Hepatic stellate cell (primary cell): ENCODE measurements at places on chromosomes 5 and 9.

DNA sequence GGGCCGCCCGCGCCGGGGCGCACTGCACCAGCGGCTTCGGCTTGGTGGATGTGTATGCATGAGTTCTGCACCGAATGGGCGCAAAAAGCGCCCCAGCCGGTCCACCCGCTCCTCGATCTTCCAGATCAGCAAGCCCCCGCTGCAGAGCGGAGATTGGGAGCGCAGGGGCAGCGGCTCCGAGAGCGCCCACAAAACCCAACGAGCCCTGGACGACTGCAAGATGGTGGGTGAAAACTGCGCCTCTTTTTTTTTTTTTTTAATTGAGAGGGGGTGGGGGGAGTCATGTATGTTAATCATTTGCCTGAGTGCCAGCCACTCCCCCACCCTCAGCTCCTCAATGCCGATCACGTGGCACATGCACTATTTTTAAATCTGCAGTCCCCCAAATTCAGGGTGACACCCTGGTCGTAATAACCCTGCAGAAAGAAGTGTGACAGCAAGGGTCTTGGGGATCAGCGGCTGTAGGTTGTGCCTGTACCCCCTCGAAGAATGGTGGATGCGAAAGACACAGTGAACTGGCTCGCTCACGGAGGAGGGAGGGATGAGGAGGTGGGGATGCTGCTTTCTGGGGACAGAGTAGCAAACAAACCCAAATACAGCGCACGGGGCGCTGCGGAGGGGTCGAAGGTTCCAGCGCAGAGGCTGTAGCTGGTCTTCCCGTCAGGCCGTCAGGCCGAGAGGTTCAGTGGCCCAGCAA lies 900 bp downstream of the RGS7BP start:
- no peak for DNase-seq

- DNase-seq: no peak
Observed at GRCh38 chr5:909086-909485, 16.4 kb downstream of the TRIP13 start.

- DNase-seq: peak; percentile 3
Observed at GRCh38 chr9:7570107-7570720, 229.4 kb downstream of the DMAC1 start.

DNA sequence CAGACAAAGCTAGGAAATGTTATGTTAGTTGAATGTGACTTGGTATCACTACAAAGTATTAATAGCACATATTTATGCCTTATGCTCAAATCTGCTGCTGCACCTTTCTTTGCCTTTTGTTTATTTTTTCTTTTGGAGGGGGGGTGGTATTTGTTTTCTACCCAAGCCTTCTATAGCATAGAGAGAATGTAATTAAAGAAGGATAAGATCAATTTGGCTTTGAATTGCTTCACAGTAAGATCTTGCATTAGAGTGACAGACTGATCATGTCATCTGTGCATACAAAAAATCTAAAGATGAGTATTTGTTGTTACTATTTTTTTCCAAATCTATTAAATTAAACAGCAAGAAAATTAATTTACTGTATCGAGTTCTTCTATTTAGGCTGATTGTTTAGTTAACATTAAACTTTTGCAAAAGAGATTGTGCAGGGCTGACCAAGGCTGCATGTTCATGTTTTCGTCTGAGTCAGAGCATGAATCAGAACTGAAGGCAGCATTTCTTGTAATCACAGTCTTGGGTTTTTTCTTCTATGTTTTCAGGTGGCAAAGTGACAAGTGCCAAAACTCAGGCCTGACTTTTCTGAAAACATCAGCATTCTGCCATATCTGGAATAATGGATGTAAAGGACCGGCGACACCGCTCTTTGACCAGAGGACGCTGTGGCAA lies 1007.1 kb upstream of the WWC1 start:
- no peak for DNase-seq

DNA sequence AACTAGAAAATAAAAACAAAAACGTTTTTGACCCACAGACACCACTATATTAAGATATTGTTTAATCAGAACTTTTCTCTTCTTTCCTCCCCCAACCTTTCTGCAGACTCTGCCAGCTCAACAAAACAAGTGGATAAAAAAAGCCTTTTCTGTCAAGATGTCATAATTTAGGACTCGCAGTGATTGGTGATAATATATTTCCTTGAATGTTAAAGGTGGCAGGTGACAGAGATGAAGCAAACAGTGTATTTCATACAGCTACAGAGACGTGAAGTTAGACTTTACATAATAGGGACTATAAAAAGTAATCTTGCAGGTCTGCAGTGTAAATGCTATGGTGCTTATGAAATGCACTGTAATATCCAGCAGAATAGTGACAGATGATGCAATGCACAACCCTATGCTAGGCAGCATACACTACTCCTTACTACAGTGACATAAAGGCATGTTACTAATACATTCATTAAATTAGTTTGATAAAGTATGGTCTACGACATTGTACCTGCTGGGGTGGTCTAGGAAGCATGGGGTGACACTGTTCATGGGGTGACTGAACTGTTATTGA lies 326.7 kb upstream of the GRAMD2B start:
- DNase-seq: no peak

DNA sequence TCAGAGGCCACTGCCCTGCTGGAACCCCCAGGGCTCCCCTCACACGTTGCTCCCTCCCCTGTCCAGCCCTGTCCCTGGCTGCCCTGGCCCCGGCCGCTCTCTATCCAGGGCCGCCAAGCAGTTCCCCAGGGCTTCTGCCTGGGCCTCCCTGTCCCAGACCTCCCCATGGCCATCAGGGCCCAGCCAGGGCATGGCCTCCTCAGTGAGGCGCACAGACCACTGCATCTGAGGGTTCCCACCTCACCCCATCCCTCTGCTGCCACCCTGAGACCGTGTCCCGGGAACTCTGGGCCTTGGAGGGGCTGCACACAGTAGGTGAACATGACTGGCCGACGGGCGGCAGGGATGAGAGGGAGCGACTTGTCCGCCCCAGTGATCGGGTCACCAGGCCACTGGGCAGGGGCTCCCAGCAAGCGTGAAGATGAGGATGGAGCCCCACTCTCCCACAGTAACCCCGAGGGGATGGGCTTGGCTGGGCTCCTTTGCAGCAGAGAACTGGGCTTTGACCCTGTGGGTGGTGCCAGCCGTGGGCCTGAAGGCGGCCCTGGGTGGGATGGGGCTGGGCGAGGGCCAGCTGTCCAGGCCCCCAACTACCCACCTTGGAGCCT lies 108.4 kb upstream of the SARDH start:
- DNase-seq: no peak

- no peak for DNase-seq
Observed at GRCh38 chr5:77430726-77431125, 61.4 kb downstream of the WDR41 start.

- DNase-seq: no peak
Observed at GRCh38 chr5:92119110-92119509, 736.0 kb upstream of the ARRDC3 start.

- DNase-seq: peak; percentile 49
Observed at GRCh38 chr9:98117984-98118639, 910 bp downstream of the TRIM14 start.

- DNase-seq: no peak
Observed at GRCh38 chr5:135136546-135136945, 102.5 kb upstream of the PITX1 start.

- DNase-seq: peak; percentile 18
Observed at GRCh38 chr5:31825518-31826068, 186.7 kb downstream of the PDZD2 start.

DNA sequence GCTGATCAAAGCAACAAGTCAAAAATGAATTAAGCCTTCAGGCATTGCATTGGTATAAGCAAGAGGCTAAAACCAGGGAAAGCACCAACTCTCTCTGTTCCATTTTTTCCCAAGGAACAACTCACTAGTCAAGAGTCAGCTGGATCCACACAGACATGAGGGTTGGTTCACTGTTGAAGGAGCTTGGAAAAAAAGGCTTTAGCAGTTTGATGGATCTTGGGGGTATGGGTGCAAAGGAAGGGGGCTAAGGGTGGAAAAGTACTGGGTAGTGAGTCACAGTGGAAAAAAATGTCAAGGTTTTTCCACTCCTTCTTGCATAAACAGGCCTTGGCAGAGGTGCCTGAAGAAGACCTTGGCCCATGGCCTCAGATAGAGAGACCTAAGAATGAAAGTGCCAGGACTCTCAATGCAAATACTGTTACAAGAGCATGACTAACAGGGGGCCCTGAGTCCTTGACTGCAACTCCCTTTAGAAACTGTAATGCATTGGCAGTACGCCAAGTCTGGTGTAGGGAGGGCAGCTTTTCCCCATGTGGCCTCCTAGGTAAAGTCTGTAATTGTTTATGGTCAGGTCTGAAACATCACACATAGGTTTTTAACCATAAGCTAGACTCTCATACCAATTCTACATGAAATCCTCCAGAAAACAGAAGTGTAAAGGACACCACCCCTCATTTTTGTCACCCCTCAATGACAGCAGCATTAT lies 23.7 kb downstream of the ACTL7A start:
- peak; percentile 31 for DNase-seq

DNA sequence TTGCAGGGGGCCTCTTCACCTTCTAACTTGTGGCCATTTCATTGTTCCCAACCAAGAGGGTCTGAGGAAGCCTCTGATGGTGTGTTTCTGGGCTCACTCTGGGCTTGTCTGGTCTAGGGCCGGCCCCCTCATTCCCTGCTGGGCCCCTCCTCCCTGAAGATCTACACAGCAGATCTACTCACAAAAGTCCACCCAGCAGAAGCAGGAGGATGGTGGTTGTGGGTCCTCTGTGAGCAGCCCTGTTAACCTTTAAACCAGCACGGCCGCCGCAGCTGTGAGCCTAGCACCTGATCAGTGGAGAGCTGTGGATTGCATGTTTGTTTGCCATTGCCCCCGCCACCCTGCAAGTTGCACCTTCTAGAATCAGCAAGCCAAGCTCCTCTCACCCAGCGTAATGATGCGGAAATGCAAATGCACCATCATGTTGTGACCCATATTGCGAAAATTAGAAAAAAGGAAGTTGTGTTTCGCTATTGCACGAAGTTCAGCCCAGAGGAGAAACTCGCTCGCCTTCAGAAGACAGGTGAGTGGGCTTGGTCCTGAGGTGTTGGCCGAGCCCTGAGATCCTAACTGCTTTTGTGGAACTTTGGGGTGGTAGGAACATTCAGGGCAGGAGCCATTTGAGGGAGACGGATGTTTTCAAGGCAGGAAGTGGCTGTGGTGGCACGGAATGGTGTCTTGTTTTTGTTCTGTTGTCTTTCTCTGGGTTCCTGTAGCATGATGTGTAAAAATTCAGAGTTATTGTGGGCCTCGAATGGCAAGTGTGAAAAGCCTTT lies 16.7 kb downstream of the FGD3 start:
- DNase-seq: no peak

DNA sequence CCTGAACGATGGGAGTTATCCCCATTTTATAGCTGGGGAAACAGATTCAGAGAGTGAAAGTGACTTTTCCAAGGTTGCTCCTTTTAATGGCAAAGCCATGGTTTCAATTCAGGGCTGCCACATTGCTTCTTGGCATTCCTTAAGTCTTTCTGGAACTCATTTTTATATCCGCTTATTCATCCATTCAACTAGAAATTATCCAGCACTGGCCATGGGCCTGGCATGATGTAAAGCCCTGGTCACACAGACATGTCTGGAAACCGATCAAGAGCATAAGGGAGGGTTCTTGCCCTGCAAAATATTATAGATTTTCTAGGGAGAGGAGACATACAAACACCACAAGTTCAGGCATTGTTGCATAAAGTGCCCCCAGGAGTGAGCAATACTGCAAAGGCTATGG lies 43.0 kb upstream of the COL15A1 start:
- DNase-seq: no peak

- DNase-seq: no peak
Observed at GRCh38 chr9:111414406-111414805, 69.8 kb downstream of the ECPAS start.

DNA sequence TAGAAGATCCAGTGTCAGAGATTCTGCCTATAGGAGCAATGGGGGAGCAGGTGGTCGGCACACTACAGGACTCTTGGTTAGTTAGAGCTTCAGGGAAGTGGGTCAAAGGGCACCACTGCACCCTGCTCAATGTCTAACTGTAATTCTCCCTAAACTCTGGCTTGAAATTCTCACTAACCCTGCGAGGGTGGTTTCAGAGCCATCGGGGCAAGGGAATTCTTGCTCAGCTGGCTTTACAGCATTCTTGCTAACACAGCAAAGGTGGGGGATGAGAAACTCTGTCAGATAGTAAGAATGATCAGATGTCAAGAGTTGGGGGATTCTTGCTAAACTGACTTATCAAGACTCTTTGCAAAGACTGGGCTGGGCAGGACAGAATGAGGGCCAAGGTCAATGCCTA lies 4.7 kb upstream of the ZNF354C start:
- no peak for DNase-seq

DNA sequence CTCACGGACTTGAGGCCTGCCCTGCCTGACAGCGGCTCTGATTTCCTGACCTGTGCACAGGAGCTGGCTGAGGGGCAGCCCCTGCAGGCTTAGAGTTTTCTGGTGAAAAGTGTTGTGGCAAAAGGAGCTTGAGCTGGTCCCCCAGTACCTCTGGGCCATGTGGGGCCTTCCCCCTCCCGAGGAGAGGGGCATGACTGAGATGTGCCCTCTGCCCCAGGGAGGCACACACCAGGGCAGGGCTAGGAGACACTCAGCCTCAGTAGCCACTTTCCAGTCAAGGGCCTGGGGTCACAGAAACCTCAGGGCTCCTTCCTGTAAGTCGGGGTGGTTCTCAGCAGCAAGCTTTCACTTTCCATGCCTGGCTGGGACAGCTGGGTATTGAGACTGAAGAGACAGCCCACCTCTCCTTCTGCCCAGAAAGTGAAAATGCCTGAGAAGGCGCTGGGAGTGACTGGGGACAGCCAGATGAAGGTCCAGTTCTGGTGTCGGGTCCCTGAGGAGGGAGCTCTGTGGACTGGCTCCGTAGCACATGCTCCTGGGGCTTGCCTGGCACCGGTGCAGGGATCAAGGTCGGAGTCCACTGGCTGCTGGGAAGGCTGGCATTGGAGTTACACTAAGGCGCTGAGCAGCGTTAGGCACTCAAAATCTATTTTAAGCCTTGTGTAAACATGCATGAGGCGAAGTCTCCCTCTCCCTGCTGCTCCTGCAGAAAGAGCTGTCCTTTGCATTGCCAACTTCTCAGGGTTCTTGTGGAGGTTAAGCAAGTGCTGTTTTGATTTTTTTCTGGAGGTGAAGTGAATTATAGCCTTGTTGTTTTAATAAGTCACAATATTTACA lies 394.9 kb downstream of the GADD45G start:
- peak; percentile 69 for DNase-seq

DNA sequence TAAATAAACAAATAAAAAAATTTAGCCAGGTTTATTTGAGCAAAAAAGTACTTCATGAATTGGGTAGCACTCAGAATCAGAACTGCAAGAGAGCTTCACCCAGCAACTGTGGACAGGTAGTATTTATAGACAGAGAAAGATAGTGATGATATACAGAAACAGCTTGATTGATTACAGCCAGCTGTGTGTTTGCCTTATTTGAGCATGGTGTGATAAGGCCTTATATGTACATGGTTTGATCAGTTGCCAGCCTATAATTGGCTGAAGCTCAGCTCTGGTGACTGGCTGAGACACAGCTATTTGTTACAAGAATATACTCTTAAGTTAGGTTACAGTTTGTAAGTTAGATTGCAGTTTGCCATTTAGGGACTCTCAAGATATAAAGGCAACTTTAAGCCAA lies 34.3 kb upstream of the ARL15 start:
- no peak for DNase-seq
